Stimulated activated CD8-positive, alpha-beta memory T cell treated with anti-CD3 and anti-CD28 coated beads, Interleukin-4, amount 100 ng/mL, for 24 hours (primary cell): ENCODE measurements at places on chromosomes 1 and 21.

DNA sequence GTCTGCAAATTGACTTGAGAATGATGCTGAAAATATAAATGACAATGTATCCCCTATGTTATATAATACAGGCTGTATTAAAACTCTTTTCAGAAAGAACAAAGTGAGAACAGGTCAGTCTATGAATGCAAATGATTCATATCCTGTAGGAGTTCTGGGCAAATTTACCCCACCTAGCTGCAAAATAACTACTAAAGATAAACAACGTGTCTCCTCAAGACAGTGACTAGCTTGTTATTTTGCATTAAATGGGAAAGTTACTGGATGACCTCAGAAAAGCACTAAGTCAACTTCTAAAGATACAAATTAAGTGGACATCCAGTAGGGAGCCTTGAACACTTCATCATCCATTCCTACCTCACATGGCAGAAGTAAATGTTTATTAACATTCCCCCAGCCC, 11.1 kb downstream of the RNF19B start:
- DNase-seq, result no peak

DNA sequence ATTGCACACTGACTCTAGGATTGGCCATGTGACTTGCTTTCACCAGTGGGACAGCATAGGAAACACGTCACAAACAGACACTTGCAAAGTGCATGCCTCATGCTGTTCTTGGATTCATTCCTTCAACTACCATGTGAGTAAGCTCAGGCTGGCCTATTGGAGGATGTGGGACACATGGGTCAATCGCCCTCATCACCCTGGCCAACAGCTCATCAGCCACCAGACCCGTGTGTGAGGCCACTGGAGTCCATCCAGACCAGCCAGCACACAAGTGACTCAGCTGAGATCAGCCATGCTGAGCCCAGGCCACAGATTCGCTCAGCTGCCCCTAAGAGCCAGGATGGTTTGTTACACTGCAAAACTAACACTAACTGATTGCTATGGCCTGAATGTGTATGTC, 216.1 kb upstream of the GRIK3 start:
- DNase-seq, result no peak

DNA sequence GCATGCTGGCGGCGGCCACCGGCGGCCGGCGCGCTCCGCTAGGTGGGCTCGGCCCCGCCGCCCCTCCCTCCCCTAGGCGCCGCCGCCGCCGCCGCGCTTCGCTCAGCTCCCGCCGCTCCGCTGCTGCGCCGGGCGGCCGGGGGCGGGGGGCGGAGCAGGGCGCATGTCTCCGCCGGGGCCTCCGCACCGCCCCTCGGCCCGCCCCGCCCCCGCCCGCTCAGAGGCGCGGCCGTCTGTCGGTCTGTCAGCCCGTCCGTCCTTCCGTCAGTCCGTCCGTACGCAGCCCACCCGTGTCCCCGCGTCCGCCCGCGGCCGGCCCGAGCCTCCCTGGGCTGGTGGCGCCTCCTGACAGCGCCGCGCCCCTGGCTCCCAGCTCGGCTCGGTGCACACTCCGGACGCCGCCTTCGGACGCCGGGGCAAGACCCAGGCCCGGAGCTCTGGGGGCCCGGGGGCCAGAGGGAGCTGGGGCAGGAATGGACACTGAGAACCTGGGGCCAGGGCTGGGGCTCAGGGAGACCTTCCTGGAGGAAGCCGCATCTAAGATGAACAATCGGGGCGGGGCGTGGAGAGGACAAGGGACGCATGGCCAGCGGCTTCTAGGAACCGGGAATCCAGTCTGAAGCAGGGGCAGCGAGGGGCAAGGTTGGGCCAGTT, at the start of gene GPR153:
TSS of gene GPR153 (minus strand) at position 138 of the 654 bp plus-strand sequence. CDS start 6,193 bp downstream, outside the sequence.
- DNase-seq, result peak; percentile 54

- no peak for DNase-seq
Observed at GRCh38 chr1:175320804-175321203, 128.2 kb upstream of the KIAA0040 start.

DNA sequence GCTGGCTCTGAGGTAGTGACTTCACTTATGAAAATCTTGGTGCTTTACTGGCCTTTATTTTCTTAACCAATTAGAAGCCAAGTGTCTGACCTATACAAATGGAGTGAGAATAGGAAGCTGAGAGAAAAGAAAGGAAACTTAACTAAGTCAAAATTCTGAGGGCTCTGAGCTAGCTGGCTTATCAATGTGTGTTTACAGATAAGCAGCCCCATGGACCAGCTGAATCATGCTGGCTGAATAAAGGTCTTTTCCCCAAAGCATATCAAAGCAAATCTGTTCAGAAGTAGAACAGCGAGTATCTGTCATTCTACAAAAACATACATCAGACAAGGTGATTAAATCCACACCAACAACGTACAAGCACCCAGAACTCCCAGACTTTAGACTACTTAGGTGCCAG, 117.2 kb downstream of the BRINP2 start:
- no peak for DNase-seq

- no peak for DNase-seq
Observed at GRCh38 chr1:54871275-54872035, 15.5 kb downstream of the DHCR24 start.

- no peak for DNase-seq
Observed at GRCh38 chr1:84686223-84686622, 4.0 kb downstream of the SSX2IP start.

DNA sequence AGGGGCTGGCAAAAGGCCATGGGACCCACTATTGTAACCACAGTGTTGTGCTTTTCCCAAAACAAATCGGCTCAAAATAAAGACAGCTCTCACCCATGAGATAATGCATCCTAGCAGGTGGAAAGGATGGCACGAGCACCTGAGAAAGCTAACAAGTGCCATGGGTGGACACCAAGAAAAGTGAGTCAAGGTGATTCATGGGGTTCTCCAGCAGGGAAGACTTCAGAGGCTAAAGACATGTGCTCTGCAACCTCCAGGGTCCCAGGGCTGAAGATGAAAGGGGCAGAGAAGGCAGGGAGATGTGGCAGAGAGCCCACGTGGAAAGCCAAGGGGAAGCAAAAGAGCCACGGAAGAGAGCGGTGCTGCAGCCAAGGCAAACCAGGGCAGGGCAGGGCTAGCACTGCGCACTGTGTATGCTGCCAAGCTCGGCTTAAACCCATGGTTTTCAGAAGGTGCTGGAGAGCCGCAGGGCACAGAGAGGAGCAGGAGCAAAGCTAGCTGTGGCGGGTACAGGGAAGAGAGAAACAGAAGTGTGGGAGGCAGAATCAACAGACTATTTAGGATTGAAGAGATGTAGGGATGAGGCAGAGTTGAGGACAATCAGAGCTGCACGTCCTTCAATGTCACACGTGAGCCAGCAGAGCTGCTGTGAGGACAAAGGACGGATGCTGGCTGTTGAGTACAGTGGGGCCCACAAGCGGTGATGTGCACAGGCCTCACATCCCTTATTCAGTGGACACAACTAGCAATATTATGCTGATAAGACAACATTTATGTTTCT, 41.8 kb upstream of the C1orf198 start:
- DNase-seq, result no peak
